ENCODE measurements at places on chromosomes 1 and 21.

DNA sequence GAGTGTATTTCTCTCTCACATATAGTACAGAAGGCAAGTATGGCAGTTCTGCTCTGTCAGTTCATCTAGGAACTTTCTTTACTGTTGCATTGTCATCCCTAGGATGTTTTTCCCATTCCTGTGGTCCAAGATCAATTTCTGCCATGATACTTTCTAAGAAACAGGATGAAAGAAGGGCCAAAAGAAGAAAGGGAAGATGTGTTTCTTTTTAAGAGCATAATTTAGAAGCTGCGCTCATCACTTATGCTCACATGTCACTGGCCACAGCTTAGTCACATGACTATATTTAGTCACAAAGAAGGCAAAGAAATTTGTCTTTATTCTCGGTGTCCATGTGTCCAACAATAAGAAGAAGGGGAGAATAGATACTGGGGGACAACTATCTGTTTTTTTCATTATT lies 7.0 kb upstream of the MAST2 start:
- no peak for DNase-seq

- no peak for DNase-seq
Measured at GRCh38 chr1:202034683-202035462, 24.5 kb downstream of the ELF3 start.

DNA sequence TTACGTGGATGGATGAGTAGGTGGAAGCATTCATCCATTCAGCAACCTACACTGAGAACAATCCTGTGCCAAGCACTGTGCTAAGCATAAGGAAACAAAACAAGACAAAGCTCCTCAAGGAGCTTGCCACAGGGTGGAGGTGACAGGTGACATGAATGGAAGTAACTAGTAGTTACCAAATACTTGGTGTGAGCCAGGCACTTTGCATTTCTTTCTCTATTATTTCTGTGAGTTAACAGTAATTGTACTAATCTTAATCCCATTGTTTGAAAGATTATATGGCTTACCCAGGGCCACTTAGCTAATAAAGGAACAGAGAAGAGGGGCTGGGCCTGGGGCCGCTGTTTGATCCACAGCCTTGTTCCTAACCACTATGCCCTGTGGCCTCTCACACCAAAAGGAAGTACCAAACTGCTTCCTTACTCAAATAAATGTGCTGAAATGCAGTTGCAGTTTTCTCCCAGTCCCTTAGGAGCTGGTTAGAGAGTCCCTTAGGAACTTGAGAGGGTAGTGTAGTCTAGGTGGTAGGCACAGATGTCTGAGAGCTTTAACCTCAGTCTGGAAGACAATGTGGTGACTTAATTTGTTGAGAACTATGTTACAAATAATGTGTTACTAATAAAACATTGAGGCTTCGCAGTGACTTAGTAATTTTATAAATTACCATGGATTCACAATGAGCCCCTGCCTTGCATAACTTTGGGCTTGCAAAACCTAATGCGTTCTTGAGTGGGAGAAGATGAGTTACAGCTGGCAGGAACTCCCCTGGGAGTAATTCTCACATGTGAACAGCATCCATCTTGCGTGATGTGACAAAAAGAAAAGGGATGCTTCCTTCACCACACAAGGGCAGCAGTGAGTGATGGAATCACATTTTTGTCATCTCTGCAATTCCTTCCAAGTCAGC lies 69.8 kb downstream of the MPZL1 start:
- DNase-seq = no peak

DNA sequence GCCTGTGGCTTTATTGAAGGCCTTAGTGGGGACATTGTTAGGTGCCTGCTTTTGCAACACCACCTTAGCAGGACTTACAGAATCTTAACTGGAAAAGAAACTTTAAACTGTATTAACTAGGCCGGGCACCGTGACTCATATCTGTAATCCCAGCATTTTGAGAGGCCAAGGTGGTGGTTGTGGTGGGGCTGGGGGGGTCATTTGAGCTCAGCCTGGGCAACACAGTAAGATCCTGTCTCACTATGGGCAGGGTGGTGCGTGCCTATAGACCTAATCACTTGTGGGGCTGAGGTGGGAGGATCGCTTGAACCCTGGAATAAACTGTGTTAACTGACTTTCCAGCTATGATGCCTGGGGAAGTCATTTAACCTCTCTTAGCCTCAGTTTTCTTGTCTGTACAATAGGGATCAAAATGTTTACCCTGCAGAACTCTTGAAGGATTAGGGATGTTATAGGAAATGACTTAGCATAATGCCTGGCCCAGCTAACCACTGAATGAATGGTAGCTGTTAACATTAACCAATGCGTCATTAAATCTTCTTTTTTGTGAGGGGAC lies 39.5 kb downstream of the IER5 start:
- no peak for DNase-seq

DNA sequence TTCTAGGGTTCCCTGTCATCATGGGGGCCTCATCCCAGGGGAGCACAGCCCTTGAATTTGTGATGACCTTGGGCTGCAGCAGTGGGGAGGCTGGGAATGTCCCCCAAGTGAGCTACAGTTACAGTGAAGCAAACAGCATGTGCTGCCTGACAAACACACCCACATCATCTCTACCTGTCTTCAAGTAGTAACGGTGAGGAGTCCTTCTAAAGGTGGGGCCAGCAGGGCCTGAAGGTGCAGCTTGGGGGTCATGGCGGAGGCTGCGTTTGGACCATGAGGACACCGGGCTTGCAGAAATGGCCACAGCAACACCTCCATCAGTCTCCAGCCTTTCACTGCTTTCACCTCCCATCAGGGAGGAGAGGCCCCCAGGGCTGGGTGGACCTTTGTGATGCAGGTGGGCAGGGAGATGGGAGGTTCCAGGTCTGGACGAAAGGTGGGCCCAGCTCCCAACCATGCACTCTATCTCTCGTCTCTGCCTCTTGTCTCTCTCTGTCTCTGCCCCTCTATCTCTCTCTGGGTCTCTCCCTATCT lies 55.7 kb downstream of the WNT9A start:
- DNase-seq = no peak

DNA sequence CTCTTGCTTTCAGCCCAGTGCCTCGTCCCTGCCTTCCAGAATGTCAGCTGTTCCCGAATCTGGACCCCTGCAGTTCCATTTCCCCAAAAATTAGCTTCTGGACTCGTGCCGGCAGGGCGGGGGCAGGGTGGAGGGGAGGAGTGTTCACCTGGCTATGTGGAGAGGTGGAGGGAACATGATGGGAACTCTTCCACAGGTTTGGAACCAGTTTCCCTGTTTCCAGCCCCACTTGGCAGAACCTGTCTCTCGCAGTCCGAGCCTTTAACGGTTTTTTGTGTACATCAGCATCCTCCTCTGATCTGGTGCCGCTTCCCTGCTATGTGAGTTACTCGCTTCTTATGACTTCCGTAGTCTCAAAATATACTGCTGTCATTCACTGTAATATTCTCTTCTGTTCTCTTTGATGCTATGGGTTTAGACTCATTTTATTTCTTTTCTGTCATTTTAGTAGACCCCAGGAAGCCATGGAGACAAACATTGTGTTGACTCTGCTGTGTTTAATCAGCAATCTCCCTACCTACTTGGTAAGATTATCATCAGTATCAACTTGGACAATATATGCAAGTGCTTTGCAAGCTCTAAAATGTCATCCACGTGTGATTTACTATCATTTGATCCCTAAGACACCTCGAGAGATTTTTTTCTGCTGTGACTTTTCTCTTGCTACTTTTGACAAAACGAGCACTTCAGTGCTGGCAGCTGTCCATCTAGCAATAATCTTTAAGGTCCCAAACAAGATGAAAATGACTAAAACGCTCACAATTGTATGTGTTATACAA lies 33.3 kb upstream of the HNRNPU start:
- no peak for DNase-seq

- no peak for DNase-seq
Measured at GRCh38 chr1:229251185-229251584, 19.7 kb upstream of the RAB4A start.

DNA sequence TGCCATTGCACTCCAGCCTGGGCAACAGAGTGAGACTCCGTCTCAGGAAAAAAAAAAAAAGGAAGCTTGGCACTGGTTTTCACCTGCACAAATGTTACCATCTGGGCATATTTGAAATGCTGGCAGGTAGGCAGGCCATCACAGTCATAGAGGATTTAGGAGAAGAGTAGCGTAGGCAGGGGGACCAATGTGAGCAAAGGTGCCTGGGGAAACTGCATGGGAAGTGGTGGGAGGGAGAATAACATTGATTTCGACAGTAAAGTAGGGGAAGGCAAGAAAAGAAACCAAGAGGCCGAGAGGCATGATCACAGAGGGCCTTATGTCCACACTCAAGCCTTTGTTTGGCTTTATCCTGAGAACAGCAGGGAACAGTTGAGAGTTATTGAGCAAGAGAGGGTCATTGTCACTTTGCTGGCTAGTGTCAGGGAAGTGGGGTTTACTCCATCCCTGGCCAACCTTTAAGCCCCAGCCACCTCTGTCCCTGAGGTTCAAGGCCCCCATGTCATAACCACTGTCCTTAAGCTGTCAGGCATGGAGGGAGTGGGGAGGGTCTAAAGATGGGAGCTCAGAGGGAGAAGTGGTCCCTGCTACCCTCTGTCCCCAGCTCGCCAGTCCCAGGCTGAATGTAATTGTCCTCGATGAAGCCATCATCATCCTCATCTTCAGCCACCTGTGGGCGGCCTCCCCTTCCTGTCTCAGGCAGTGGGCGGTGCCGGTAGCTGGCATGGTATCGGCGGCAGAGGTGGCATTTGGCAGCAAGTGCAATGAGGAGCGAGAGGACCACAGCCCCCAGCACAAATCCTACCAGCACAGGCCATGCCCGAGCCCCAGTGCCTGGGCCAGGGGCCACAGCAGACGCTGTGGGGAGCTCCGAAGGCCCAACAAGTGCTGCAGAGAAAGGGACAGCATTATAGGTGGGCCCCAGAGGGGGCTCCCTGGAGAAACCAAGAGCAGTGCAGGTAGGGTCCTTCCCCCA lies 2.9 kb downstream of the C1orf210 start:
- DNase-seq = no peak

DNA sequence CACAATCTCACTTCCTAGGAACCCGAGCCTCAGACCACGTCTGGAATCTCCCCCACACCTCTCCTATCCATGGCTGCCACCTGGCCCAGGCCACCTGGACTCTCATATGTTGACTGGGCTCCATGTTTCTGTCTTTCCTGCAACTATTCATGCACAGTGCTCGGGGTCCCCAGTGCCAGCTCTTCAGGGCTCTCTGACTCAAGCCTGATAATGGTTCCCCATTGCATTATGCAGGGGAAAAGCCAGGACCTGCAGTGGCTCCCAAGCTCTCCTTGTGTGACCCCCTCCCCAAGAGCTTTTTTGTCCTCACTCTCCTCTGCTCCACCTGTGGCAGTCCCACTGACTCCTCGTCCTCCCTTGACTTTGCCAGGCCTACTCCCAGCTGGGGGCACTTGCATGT lies 417.6 kb downstream of the NPHP4 start:
- no peak for DNase-seq

GRCh38 chr1:118826669-118827068 lies 161.5 kb downstream of the TBX15 start:
- no peak for DNase-seq

DNA sequence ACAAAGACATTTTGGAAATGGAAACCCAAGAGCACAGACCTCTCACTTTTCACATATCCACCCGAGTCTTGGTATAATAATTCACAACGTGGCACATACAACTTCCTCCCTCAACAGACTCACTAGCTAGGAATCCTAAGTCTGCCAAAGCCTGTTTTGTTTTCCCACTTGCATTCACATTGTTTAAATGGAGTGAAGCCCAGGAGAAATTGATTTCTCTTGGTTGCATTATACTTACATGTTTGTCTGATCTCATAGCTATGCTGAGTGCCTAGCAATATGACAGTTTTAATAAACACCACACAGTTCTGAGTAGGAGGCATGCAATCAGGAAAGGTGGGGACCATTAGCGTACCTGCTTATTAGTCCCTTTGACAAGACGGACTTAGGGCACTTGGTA lies 348.6 kb upstream of the ADGRL4 start:
- DNase-seq = no peak

DNA sequence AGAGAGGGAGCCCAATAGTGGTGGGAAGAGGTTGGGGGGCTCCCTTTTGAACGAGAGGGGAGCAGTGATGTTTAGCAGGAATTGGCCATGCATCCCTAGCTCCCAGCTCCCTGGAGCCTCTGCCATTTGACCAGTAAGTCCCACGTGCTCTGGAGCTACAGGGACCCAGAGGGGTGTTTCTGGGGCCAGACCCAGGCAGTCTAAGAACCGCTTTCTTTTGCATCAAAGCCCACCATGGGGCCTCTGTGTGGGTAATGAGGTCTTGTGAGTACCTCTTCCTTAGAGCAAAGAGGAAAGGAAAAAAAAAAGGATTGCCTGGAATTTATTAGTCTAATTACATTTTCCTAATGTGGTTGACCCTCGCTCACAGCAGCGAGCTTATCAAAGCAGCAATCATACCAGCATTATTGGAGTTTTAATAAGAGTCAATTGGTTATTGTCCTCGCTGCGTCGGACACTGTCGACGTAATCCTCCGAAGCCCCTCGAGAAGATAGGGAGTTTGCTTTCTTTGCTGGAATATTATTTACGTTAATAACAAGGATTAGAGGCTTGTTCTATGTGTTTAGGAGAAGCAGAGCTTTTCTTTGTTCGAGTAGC lies 17.6 kb downstream of the ACTL8 start:
- no peak for DNase-seq

DNA sequence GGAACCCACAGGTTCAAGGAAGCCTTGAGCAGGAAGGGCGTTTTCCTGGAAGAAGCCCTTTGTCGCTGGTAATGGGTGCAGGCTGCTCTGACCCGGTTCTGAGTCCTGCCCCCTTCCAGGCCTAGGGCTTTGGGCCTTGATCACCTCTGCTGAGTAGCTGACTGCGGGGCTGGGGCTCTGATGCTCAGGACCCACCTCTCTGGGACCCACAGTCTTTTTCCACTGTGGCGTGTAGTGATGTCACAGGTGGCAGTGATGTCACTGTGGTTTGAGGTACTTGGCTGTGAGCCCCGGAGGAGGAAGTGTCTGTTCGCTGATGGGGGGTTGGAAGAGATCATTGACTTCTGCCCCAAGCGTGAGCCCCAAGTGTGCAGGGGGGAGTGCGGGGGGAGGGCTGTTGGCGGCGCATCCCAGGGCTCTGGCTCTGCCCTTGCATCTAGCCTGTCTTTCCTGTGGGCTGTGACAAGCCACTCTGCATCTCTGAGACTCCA lies 6.9 kb downstream of the TNFRSF1B start:
- peak; percentile 87 for DNase-seq

- DNase-seq = peak; percentile 29
Measured at GRCh38 chr1:208988811-208989222, 594.7 kb upstream of the CAMK1G start.

GRCh38 chr1:212635141-212635631 lies 26.6 kb downstream of the ATF3 start:
- no peak for DNase-seq

DNA sequence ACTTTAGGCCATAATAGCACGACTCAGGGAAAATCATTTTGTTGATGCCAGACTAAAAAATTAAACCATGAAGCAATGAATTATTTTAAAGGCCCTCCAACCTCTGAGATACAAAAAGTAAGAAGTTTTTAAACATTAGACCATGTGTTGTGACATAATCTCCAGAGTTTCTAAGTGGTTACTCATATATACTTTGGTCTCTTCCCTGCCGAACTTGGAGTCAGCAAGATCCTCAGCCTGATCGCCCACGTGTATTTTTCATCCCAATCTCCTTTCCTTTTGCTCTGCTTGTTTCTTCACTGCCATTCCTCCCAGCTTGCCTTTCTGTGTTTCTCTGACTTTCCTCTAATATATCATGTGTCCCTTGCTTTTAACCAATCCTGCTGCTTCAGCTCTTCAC lies 3.8 kb downstream of the ARV1 start:
- no peak for DNase-seq

- no peak for DNase-seq
Measured at GRCh38 chr1:166350490-166350889, 183.7 kb upstream of the FAM78B start.

GRCh38 chr1:1049318-1050165 lies 24.6 kb downstream of the RNF223 start:
- no peak for DNase-seq

- DNase-seq = no peak
Measured at GRCh38 chr1:207972337-207972736, 61.4 kb upstream of the CD34 start.
